Activated CD4-positive, alpha-beta memory T cell treated with anti-CD3 and anti-CD28 coated beads, Interleukin-2, amount 10 ng/mL, durations not matched to agents 7 days and 5 days (primary cell): ENCODE measurements at places on chromosomes 4 and X. TPM values are rescaled to one million over a fixed set of nuclear protein-coding genes. Genes with fewer than 3 reads are reported as not detected.

DNA sequence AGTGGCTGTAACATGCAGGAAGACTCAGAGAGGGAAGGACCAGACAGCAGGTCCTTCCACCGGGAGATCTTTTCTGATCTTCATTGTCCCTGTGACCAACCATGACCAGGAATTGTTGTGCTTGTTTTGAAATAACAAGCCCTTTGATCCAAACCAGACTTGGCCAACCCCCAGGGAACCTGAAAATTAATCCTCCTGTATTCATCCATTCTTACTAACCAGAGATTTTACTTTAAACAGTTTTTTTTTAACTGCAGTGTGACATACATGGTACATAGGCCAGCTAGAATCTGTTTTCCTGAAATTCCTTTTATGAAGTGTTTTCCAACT is 4.0 kb downstream of the WFS1 start:
- H3K27me3 ChIP-seq = peaks cover 36% of the 10 kb centered on the region
- DNase-seq = no peak
- peaks cover 19% of the 10 kb centered on the region for H3K4me1 ChIP-seq

Gene EIF1AX
- 51.2 TPM for total RNA-seq

DNA sequence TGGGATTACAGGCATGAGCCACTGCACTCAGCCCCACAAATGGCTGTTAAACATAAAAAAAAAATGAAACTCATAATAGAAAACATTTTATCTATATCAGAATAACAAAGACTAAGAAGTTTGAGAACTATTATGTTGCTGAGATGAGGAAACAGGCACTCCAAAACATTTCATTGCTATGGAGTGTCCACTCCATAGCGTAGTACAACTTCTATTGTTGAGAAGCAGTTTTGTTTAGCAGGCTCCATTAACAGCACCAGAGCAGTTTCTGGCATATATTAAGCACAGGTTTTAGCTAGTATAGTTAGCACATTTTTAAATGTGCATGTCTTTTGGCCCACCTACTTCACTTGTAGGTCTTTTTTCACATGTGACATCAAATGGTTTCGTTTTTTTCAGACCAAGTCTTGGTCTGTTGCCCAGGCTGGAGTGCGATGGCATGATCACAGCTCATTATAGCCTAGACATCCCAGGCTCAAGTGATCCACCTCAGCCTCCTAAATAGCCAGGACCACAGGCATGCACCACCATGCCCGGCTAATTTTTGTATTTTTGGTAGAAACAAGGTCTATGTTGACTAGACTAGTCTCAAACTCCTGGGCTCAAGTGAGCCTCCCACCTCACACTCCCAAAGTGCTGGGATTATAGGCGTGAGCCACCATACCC is 5.8 kb downstream of the HMGB2 start:
- peaks cover 28% of the 10 kb centered on the region for H3K4me1 ChIP-seq
- DNase-seq = no peak
- H3K27ac ChIP-seq = no peak overlapping the region
- peaks cover 73% of the 10 kb centered on the region for H3K36me3 ChIP-seq
- no peaks in the 10 kb centered on the region for H3K27me3 ChIP-seq
- no peak overlapping the region for H3K4me3 ChIP-seq

Gene DCAF12L1
- total RNA-seq = not detected

GRCh38 chr4:108345862-108346817 is 177.4 kb upstream of the LEF1 start:
- H3K36me3 ChIP-seq = no peaks in the 10 kb centered on the region
- H3K4me3 ChIP-seq = no peak overlapping the region
- no peaks in the 10 kb centered on the region for H3K27me3 ChIP-seq
- peaks cover 29% of the 10 kb centered on the region for H3K4me1 ChIP-seq
